ENCODE measurements at places on chromosomes 2 and 18.

GRCh38 chr18:49368161-49368875 is 92.1 kb downstream of the DYM start:
- DNase-seq, result no peak
- no peaks in the 10 kb centered on the region for H3K36me3 ChIP-seq
- no peak overlapping the region for H3K27ac ChIP-seq
- no peak overlapping the region for H3K4me3 ChIP-seq
- H3K4me1 ChIP-seq, result no peaks in the 10 kb centered on the region
- no peaks in the 10 kb centered on the region for H3K27me3 ChIP-seq

DNA sequence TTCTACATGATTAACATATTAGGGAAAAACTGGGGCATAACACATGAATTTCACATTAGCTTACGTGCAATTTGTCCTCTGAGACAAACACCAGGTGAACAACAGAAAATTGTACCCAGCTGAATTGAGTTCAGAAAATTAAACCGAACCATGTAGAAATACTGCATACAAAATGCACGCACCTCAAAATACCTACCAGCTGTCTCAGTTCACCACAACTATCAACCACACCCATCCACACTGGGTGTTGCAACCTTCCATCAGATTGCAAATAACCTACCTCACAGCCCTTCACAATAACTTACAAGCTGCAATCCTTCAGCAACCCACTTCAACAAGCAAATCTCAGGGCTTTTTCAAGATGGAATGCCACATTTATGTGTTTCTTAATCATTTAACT is 55.9 kb downstream of the UNC50 start:
- H3K4me1 ChIP-seq, result no peaks in the 10 kb centered on the region
- no peak for DNase-seq
- no peak overlapping the region for H3K27ac ChIP-seq

DNA sequence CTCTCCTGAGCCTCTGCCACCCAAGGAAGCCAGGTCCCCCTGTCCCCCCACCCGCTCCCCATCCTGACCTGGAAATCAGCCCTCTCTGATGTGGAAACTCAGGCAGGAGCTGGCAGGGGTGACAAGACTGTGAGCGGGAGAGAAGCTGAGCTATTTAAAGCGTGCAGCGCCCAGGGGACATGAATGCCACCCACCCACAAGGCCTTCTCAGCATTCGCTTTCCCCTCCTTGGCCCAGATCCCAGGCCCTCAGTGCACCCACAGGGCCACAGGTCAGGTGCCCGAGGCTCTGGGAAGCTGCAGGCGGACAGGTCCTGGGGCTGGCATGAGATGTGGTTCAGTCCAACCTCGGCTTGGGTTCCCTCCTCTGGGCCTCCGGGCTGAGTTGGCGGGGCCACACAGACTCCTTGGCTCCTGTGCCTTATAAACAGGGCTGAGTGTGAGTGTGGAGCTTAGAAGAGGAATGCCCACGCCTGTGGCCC is 168.3 kb downstream of the SMAD7 start:
- no peak overlapping the region for H3K4me3 ChIP-seq
- H3K36me3 ChIP-seq, result no peaks in the 10 kb centered on the region
- no peaks in the 10 kb centered on the region for H3K27me3 ChIP-seq
- no peak for DNase-seq

GRCh38 chr2:178268435-178268834 is 74.1 kb downstream of the OSBPL6 start:
- H3K4me1 ChIP-seq, result no peaks in the 10 kb centered on the region
- no peak overlapping the region for H3K27ac ChIP-seq
- no peaks in the 10 kb centered on the region for H3K36me3 ChIP-seq
- H3K4me3 ChIP-seq, result no peak overlapping the region
- no peak for DNase-seq

DNA sequence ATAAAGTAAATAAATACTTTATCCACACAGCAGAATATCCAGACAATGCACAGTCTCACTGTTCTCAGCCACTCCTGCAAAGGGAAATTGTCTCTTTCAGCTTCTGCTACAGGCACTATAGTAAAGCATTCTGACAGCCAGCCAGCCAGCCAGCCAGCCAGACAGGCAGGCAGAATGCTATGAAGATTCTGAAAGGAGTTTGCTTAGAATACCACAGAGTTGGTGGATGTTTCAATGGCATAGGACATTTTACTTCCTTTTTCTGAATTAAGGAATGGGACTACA is 116.1 kb upstream of the CYP26B1 start:
- no peaks in the 10 kb centered on the region for H3K4me1 ChIP-seq
- no peak for DNase-seq
- H3K27ac ChIP-seq, result no peak overlapping the region
- no peak overlapping the region for H3K4me3 ChIP-seq
- no peaks in the 10 kb centered on the region for H3K27me3 ChIP-seq
- H3K36me3 ChIP-seq, result no peaks in the 10 kb centered on the region

- H3K4me3 ChIP-seq, result no peak overlapping the region
- no peaks in the 10 kb centered on the region for H3K27me3 ChIP-seq
Observed at GRCh38 chr2:169034256-169034655, 3.1 kb upstream of the ABCB11 start.

DNA sequence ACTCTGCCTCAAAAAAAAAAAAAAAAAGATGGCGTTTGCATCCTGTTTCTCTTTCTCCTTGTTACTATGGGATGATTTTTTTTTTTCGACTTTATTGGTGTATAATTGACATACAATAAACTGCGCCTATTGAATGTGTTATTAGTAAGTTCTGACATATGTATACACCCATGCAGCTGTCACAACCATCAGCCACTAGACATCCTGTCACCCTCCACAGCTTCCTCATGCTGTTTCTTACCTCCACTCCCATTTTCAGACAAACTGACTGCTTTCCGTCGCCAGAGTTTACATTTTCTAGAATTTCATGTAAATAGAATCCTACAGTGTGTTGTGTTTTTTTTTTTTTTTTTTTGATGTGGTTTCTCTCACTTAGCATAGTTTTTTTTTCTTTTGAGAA is 27.9 kb downstream of the RRM2 start:
- no peak overlapping the region for H3K27ac ChIP-seq
- no peaks in the 10 kb centered on the region for H3K27me3 ChIP-seq
- H3K36me3 ChIP-seq, result no peaks in the 10 kb centered on the region
- H3K4me1 ChIP-seq, result no peaks in the 10 kb centered on the region
- H3K4me3 ChIP-seq, result no peak overlapping the region

GRCh38 chr2:197264332-197264731 is 46.2 kb downstream of the ANKRD44 start:
- H3K4me1 ChIP-seq, result no peaks in the 10 kb centered on the region
- H3K27ac ChIP-seq, result no peak overlapping the region
- no peaks in the 10 kb centered on the region for H3K36me3 ChIP-seq

DNA sequence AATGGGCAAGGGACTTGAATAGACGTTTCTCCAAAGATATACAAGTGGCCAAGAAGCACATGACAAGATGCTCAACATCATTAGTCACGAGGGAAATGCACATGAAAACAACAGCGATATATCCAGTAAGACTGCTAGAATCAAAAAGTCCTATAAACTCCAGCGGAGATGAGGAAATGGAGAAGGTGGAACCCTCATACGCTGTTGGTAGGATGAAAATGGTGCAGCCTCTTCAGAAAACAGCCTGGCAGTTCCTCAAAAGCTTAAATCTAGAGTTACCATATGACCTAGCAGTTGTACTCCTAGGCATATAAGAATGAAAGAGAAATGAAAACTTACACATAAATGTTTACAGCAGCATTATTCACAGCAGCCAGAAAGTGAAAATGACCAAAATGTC is 48.1 kb downstream of the HPCAL1 start:
- no peak overlapping the region for H3K4me3 ChIP-seq
- peaks cover 55% of the 10 kb centered on the region for H3K4me1 ChIP-seq
- no peak overlapping the region for H3K27ac ChIP-seq
- DNase-seq, result no peak
- no peaks in the 10 kb centered on the region for H3K27me3 ChIP-seq

DNA sequence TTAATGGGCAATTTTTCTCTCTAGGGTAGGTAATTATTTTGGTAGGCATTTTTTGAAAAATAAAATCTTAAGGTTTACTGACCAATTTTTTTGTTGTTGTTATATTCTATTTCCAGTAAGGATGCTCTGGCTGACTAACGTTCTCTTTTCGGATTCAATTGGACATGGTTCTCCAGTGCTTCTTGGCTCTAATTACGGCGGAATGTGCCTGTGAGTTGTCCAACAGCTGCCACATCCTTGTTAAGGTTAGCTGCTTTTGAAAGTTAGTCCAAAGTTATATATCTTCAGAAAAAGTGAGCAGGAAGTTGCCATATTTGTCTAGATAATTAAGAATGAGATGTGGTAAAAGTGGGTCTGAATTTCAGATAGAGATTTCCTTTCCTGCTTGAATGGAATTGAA is 45.8 kb upstream of the SMIM21 start:
- no peak for DNase-seq
- H3K4me3 ChIP-seq, result no peak overlapping the region
- no peaks in the 10 kb centered on the region for H3K27me3 ChIP-seq
- H3K36me3 ChIP-seq, result no peaks in the 10 kb centered on the region

GRCh38 chr2:28399956-28400355 is 7.3 kb downstream of the FOSL2 start:
- H3K4me3 ChIP-seq, result no peak overlapping the region
- no peak for DNase-seq
- H3K4me1 ChIP-seq, result peaks cover 44% of the 10 kb centered on the region
- H3K27me3 ChIP-seq, result no peaks in the 10 kb centered on the region
- no peak overlapping the region for H3K27ac ChIP-seq
- H3K36me3 ChIP-seq, result no peaks in the 10 kb centered on the region

GRCh38 chr18:22093731-22094357 is 75.5 kb upstream of the GATA6 start:
- no peak overlapping the region for H3K4me3 ChIP-seq
- no peaks in the 10 kb centered on the region for H3K36me3 ChIP-seq
- H3K27me3 ChIP-seq, result no peaks in the 10 kb centered on the region
- H3K27ac ChIP-seq, result no peak overlapping the region
- no peak for DNase-seq
- H3K4me1 ChIP-seq, result no peaks in the 10 kb centered on the region

DNA sequence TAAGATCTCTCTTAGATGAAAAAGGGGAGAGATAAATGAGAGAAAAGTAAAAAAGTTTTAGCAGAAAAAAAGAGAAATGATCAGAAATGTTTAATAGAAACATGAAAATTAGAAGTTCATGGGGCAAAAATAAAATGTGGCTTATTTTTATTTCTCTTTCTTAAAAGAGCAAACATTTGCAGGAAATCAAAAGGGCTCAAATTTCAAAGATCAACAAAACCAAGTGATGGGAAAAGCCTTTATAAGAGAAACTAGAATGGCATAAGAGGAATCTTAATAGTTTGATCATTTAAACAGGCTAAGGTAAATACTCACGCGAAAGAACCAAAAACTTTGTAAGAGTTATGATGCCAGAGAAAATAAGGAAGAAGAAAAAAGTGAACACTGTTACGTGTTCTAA is 23.3 kb upstream of the DAW1 start:
- H3K4me1 ChIP-seq, result no peaks in the 10 kb centered on the region
- no peak for DNase-seq
- no peak overlapping the region for H3K27ac ChIP-seq

DNA sequence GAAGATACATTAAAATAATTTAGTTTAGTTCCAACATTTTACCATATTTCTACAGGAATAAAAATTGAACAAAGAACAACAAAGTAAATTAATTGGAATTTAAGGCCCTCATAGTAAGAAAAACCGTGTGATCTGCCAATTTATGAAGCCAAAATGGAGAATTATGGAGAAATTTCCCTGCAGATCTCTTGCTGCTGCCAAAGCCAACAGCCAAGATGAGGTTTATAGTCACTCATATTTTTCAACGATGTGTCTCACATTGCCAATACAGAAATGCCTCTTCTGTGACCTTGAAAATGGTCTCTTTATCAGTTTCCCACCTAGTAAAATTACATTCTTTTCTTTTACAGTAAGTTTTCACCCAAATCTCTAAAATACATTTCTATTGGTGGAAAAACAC is 317.2 kb upstream of the FIGN start:
- no peaks in the 10 kb centered on the region for H3K36me3 ChIP-seq
- H3K4me1 ChIP-seq, result no peaks in the 10 kb centered on the region
- no peak overlapping the region for H3K4me3 ChIP-seq
- H3K27ac ChIP-seq, result no peak overlapping the region
- H3K27me3 ChIP-seq, result no peaks in the 10 kb centered on the region

DNA sequence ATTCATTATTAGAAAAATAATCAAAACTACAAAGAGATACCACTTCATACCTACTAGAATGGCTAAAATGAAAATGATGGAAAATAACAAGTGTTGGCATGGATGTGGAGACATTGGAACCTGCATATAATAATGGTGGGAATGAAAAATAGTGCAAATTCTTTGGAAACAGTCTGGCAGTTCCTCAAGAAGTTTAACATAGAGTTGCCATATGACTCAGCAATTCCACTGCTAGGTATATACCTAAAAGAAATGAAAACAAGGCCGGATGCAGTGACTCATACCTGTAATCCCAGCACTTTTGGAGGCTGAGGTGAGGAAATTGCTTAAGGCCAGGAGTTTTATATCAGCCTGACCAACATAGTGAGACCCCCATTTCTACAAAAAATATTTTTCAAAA is 41.6 kb upstream of the ACYP2 start:
- H3K4me3 ChIP-seq, result no peak overlapping the region
- H3K4me1 ChIP-seq, result no peaks in the 10 kb centered on the region
- DNase-seq, result no peak
- H3K27me3 ChIP-seq, result no peaks in the 10 kb centered on the region

DNA sequence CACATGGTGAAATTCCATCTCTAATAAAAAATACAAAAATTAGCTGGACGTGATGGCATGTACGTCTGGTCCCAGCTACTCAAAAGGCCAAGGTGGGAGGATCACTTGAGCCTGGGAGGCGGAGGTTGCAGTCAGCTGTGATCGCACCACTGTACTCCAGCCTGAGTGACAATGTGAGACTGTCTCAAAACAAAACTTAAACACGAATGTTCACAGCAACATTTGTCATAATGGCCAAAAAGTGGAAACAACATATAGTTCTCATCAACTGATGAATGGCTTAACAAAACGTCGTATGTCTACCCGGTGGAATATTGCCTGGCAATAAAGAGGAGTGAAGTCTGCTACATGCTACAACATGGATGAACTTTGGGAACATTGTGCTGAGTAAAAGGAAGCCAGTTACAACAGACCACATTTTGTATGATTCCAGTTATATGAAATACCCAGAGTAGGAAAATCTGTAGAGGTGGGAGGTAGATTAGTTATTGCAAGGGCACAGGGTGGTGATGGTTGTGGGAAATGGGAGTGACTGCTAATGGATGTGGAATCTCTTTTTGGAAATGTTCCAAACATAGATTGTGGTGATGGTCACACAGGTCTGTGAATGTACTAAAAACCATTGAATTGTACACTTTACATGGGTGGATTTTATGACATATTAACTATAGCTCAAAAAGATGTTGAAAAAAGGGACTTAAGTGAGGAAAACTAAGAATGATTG is 478.2 kb downstream of the PTPRM start:
- no peak for DNase-seq
- no peak overlapping the region for H3K4me3 ChIP-seq
- no peaks in the 10 kb centered on the region for H3K36me3 ChIP-seq
- no peaks in the 10 kb centered on the region for H3K4me1 ChIP-seq

GRCh38 chr2:167475791-167476190 is 587.5 kb downstream of the XIRP2 start:
- H3K27me3 ChIP-seq, result no peaks in the 10 kb centered on the region
- no peak overlapping the region for H3K27ac ChIP-seq
- DNase-seq, result no peak
- no peaks in the 10 kb centered on the region for H3K4me1 ChIP-seq

Data from Panc1 (cell line).